Inflammatory macrophage treated with lipopolysaccharide for 1 hour (primary cell): ENCODE measurements at places on chromosomes 6 and 20.
A peak's percentile ranks its signal among the peaks of the same experiment; 100 is the strongest.

GRCh38 chr6:22596011-22596410 is 26.6 kb downstream of the HDGFL1 start:
- no peak for DNase-seq

DNA sequence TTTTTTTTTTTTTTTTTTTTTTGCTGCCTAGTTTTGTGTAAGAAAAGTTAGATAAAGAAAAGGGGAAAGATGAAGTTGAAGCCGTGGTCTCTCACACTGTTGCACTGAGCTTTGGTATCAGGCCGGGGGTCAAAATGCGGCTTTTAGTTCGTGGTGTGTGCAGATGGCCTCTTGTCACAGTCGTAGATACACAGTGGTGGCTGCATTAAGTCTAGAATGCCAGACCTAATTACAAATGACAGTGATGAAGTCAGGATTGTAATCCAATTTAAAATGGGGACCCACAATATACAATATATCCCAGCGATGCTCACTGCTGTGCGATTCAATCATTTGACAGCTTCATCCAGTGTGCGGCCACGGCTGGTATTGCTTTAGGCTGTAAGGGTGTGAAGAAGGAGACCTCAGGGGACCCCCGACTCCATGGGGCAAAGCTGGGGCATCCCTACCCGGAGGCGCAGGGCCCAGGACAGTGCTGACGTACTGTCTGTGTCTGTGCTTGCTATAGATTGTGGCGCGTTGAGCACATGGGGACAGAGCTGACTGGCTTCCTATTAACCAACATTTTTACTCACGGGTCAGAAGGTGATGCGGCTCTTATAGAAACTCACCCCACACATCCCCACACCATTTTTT is 210.0 kb upstream of the SOX4 start:
- no peak for DNase-seq

- DNase-seq, result no peak
Measured at GRCh38 chr20:57465486-57465885, 59.5 kb downstream of the CTCFL start.

GRCh38 chr6:32413427-32414047 is 6.6 kb upstream of the BTNL2 start:
- DNase-seq, result peak; percentile 82

GRCh38 chr6:168291450-168291849 is 28.1 kb downstream of the DACT2 start:
- no peak for DNase-seq

GRCh38 chr20:17014217-17014616 is 212.6 kb upstream of the PCSK2 start:
- DNase-seq, result no peak

DNA sequence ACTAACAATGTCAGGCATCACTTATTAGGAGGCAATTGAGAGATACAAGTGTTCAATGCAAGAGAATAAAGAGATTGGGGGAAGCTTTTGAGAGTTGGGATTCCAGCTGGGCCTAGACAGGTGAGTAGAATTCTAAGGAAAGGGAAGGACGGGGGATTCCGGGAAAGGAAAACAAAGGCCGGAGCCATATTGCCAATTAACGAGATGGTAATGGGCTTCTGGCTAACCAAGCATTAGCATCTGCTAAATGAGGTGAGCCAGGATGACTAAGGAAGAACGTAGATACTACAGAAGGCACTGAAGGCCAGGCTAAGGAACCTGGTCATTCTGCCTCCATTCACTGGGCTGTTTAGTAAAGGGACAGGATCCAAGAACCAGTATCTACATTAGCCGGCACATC is 10.5 kb downstream of the FYN start:
- no peak for DNase-seq
